ENCODE measurements at places on chromosomes 2 and 18. TPM values are rescaled to one million over a fixed set of nuclear protein-coding genes. Genes with fewer than 3 reads are reported as not detected.

The ZAP70 gene
- 6.0 TPM for polyA plus RNA-seq

The EGR4 gene
- polyA plus RNA-seq: not detected

The SH3RF3 gene
- 5.3 TPM for polyA plus RNA-seq

The FAM228A gene
- polyA plus RNA-seq: 0.52 TPM

The UPP2 gene
- not detected for polyA plus RNA-seq

- no peak for DNase-seq
These were observed 220.0 kb downstream of the LDLRAD4 start for GRCh38 chr18:13438507-13439056.

- no peak for DNase-seq
These were observed 18.1 kb downstream of the LPIN2 start for GRCh38 chr18:2994603-2995432.

DNA sequence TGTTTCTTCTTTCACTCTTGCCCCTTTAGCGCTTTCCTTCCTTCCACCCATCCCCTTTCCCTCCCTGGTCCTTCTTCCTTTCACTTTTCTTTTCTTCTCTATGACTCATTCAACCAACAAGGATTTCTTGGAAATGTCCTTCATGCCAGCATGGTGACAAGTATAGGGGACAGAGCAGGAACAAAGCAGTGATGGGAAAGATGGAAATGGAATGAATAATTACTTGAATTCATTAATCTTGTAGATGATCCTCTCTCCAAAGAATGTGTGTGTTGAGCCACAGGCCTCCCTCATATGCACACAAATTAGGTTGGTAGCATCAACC lies 1.5 kb downstream of the VAMP5 start:
- DNase-seq: no peak

- DNase-seq: peak; percentile 86
These were observed 47.6 kb downstream of the PDCL3 start for GRCh38 chr2:100610381-100610831.

DNA sequence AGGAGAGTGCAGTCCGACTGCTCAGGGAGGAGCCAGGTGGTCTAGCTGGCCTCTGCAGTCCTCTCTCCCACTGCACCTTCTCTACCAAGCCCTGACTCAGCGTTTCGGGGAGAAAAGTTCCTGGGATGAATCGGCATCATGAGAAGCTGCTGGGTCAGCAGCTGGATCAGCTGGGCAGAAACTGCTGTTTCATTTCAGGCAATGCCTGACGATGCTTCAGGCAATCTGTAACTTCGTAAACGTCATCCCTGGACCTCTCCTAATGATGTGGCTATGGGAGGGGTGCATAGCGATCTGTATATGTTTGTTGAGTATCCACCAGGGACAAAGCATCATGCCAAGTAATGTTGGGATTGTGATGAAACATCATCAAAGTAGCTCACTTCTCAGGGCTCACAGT lies 20.7 kb downstream of the LIPG start:
- DNase-seq: no peak

- no peak for DNase-seq
These were observed 42.1 kb upstream of the TAF1B start for GRCh38 chr2:9800975-9801726.

GRCh38 chr2:168662651-168663208 lies 139.7 kb upstream of the NOSTRIN start:
- DNase-seq: no peak

DNA sequence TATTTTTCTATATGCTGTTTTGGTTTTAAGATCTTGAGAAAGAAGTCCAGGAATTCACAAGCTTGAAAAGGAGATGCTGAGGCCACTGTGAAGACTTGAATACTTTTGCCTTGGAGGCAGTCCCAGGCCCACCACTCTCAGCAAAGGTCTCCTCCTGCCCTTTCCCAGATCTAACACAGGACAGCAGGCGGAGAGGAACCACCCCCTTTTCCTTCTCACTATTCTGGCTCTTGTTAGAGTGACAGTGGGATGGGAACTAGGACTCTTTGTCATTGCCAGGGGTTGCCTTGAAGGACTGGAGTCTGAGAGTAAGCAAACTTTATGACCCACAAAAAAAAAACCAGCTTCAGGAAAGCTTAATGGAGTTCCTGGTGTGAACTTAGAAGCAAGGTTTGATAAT lies 54.7 kb downstream of the E2F6 start:
- no peak for DNase-seq

- DNase-seq: no peak
These were observed 10.9 kb upstream of the INO80D start for GRCh38 chr2:206096876-206097275.

DNA sequence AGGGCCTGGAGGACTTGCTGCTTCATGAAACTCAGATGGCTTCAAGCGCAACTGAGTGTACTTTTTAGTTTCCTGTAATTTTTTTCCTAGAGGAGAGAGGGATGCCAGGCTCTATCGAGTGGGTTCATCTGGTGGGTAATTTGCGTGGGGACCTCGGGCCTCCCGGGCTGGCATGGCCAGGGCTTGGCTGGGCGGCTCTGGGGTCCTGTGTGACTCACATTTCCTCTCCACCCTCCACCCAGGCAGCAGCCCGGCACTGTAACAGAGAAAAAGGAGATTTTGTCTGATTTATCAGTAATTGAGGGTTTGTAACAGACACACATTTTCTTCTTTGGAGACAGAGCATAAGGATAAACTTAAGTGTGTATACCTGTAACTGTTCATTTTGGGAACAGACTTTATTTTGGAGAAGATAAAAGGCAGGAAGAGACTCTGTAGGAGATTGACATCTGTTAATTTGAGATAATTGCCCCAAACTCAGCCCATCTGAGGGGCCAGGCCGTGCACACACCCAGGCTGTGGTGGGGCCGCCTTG lies 64.3 kb downstream of the NFATC1 start:
- no peak for DNase-seq

GRCh38 chr2:96161898-96162297 lies 16.7 kb upstream of the DUSP2 start:
- DNase-seq: no peak

GRCh38 chr2:219001577-219002394 lies 8.6 kb upstream of the CRYBA2 start:
- DNase-seq: no peak

- DNase-seq: no peak
These were observed 41.3 kb upstream of the KCNE4 start for GRCh38 chr2:223010641-223011040.

DNA sequence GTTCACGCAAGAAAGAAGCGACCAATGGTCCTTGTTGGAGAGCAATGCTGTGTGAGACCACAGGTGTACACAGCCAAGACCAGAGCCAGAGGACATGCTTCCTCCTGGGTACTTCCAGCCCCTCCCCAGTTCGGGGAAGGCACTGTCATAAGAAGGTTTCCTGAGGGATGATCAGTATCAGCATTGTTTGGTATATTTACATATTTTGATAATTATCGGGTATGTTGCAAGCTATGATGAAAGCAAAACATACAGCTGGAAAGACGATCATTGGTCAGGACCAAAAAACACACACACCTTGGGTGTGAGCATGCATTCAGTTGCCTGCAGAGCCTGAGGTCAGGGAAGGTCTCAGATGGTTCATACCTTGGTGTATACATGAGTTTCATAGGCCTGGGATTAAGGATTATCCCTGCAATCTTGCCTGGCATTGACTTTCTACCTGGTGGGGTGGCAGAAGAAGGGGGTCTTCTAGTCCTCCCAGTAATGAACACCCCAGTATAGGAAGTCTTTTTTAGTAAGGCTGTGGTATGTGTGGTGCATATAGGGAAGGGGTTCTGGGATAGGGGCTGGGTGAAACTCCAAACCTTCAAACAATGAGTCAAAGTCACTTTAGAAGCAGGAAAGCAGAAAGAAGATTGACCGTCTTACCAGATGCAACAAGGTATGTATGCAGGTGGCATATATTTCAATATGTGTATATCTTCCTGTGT lies 2.9 kb downstream of the SERPINB2 start:
- no peak for DNase-seq

DNA sequence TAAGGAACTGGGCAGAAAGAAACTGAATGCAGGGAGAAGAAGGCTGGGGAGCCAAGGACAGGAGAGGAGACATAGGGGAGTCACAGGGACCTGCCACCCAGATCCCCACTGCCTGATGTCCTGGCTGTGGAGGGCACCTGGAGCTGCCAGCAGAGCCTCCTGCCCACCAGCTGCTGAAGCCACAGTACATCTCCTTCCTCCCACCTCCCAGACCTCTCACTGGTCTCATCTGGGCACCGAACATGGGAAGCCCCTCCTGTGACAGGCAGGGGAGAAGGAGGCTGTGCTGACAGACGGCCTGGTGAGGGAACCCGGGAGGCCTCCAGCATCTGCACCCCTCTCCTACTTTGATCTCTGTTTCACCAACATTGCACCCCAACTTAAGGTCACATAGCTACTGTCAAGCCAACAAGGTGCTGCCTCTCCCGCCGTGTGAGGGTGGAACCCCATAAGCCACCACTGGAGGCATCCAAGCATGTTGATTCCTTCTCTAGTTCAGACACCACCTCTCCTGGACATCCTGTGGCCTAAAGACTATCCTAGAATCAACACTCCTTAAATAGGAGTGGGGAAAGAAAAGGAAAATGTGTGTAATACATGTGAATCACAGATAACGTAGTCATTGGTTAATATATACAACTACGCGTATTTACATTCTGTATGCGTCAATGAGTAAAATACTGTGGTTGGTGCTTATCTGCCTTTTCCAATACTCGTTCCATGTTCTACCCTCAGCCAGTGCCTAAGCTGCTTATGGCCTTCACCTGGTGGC lies 3.5 kb upstream of the RNPEPL1 start:
- no peak for DNase-seq

GRCh38 chr2:149597668-149598326 lies 10.2 kb upstream of the MMADHC start:
- peak; percentile 82 for DNase-seq

GRCh38 chr18:42328931-42329330 lies 373.9 kb downstream of the PIK3C3 start:
- no peak for DNase-seq

GRCh38 chr18:63819786-63820185 lies 44.6 kb downstream of the SERPINB7 start:
- DNase-seq: no peak

GRCh38 chr2:237731663-237732062 lies 66.9 kb upstream of the RBM44 start:
- DNase-seq: no peak

DNA sequence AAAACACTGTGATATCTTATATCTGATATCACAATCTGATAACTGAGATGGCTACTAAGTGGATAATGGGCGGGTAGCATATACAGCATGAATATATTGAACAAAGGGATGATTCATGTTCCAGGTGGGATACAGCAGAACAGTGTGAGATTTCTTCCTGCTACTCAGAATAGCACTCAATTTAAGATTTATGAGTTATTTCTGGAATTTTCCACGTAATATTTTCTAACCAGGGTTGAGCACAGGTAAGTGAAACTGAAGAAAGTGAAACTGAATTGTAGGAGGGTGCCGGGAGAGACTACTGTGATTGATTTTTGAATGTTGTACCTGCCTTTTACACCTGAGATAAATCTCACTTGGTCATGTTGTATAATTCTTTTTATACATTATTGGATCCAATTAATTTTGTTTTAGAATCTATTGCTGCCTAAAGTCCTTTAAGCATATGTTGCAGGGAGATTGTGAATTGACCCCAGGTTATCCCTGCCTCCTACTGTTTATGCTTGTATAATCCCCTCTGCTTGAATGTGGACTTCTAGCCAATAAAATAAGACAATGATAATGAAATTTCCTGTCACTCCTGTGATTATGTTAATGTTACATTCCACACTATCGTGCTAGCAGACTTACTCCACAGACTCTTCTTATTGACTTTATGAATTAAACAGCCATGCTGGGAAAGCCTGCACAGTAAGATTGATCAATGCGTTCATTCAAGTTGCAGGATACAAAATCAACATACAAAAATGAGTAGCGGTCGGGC lies 67.6 kb upstream of the RBBP8 start:
- no peak for DNase-seq
